Ecto neural progenitor cell (in vitro differentiated cells): ENCODE measurements at places on chromosomes 1 and 21.
A peak's percentile ranks its signal among the peaks of the same experiment; 100 is the strongest.

DNA sequence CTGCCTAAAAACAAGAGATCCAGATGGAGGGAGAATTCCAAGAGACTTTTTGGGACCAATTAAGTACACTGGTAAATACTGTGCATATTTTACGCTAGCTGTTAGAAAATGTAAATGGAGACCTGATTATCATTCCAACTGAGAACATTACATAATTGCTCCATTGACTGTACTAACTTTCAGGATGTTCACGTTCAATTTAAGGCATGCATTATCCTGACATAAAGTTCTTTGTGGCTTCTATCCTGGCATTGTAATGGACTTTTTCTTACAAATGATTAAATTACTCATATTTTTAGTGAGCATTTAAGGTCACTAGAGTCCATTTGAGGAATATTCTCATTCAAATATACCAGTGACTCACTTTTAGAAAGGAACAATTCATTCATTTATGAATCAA lies 883.3 kb upstream of the TMPRSS15 start:
- DNase-seq: no peak

GRCh38 chr1:162835157-162835899 lies 25.6 kb downstream of the CCDC190 start:
- DNase-seq: no peak

- DNase-seq: no peak
These were observed 7.1 kb upstream of the CLEC20A start for GRCh38 chr1:178503849-178504248.

DNA sequence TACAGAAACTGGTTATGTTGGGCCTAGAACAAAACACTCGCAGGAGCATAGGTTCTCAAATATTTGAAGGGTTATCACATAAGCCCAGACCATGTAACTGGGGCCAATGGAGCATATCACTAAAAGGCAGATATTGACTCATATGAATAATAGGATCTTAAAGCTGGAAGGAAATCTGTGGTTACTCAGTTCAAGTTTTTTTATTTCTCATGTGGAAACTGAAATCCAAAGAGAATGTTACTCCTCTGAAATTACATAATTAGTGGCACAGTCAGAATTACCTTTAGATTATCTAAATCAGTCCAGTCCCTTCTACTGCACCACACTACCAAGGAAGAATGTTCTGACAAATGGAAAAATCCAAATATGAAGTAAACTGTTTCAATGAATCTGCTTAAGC lies 12.0 kb downstream of the SLAMF8 start:
- DNase-seq: no peak

DNA sequence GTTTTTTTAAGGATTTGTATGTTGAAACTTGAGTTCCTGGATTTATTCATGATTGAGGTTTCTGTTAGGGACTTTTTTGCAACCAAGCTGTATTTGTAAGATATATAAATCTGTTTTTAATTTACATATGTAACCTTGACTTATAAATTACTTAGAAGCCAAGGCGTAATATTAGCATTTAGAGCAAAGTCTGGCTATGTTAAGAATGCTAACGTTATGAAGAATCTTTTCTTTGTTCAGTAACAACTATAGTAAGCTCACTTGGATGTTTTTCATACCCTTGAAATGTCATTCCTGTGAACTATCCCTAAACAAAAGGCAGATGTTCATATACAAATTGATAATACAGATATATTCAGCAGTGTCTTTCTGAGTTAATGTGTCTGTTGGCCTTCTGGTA lies 155.3 kb downstream of the MAGI3 start:
- no peak for DNase-seq

- no peak for DNase-seq
These were observed 41.9 kb upstream of the TIAM1 start for GRCh38 chr21:31386006-31386405.

GRCh38 chr21:36135391-36136102 lies 668 bp downstream of the CBR3 start:
- DNase-seq: peak; percentile 76

DNA sequence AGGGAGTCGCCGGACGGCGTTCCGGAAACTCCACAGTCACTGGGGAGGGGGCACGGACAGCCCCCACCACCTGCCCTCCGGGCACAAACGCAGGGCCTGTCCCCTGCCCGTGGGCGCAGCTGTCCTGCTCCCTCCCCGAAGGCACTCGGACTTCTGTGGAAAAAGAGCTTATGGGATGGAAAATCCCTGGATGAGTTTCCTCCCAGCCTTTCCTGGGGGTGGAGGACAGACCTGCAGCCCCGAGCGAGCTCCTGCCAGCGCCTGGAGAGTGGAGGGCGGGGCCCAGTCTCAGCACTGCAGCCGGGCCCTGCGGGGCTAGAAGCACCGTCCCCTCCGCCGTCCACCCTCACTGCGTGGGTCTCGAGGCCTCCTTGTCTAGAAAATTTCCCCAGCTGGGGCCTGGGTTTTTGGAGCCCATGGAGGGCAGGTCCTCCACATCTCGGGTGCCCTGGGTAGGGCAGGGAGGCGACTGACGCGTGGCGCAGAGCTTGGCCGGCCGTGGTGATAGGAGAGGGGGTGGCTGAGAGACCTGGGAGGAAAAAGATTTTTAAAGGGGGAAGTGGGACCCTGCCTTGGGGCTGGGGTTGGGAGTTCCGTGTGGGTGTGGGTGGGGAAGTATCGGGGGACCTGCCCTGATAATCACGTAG lies 6.4 kb upstream of the COL6A1 start:
- peak; percentile 66 for DNase-seq

GRCh38 chr1:16338961-16339360 lies 13.3 kb downstream of the FBXO42 start:
- DNase-seq: no peak

DNA sequence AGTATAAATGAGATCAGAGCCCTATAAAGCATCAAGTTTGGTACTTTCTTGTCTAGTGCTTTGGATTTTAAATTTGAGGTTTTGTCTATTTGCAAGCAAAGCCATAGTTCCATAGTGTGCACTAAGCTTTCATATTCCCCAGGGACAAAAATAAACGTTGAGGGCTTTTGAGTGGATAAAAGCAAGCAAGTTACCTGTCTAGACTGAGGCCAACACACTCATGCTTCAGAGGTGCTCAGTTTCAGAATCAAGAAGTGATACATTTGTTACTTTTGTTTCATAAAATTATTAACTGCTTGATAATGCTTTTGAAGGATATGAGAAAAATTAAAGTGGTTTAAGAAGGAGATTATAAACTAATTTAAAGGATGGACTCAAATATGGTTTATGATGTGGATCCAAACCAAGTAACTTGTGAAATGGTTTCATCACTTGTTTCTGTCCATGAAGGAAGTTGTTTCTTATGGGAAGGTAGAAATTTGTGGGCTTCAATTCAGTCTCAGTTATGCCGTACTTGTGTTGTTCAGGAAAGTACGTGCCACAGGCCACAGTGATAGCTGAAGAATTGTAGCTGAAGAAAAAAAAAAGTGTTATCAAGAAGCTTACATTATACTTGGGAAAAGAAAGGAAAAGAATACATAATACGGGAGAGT lies 71.2 kb downstream of the CHRM3 start:
- DNase-seq: no peak

- no peak for DNase-seq
These were observed 12.4 kb downstream of the PSEN2 start for GRCh38 chr1:226882631-226883409.

GRCh38 chr21:29359718-29360117 lies 61.0 kb downstream of the BACH1 start:
- no peak for DNase-seq

DNA sequence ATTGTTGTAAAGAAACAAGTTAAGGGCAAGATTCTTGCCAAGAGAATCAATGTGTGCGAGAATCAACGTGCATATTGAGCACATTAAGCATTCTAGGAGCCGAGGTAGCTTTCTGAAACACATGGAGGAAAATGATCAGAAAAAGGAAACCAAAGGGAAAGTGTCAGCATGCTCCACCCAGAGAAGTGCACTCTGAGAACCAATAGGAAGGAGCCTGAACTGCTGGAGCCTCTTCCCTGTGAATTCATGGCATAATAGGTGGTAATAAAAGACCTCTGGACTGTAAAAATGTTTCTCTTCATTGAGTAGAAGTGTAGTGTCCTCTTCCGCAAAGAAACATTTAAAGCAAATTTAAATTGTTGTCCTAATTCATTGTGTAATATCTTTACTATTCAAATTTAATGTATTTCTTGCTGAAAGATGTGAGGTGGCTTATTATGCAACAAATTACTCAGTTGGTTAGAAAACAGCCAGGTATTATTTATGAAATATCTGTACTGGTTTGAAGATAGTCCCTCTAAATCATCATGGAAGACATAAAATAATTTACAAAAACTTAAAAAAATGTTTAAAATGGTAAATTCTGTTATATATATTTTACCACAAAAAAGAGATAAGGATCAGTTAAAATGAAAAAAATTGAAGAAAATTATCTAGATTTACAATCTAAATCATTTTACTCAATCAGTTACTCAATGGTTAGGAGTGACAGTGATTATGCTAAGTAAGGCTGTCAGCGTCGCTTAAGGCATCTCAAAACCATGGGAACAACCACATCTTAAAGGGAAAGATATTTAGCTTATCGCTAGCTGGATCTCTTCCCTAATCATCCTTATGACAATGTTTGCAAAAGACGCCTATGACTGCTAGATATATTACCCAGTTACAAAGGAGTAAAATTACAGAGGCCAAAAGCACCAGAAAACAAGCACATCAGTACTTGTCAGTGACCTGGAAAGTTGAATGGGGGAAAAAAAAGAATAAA lies 31.3 kb downstream of the NVL start:
- no peak for DNase-seq

DNA sequence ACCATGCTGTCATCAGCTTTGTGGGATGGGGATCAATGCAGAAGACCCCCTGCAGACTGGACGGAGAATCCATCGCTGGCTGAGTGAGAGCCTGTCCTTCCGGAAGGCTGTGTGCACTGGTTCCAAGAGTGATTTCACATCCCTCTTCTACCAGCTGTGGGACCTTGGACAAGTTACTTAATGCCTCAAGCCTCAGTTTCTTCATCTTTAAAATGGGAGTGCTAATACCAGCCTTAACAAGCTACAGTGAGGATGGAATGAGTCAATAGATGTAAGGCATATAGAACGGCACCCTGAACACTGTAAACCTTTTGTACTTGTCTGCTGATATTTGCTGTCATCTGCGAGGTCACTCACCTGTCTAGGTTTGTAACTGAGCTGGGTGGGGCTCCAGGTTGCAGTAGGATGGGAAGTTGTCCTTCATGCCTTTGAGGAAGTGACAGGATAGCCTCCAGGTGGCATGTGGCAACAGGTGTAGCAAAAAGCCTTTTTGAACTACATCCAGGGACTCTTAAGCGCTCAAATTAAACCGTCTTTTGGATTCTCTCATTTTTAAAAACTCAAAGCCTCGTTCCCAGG lies 27.5 kb downstream of the TMEM51 start:
- no peak for DNase-seq

- no peak for DNase-seq
These were observed 321.7 kb downstream of the SEC16B start for GRCh38 chr1:177648138-177648537.

DNA sequence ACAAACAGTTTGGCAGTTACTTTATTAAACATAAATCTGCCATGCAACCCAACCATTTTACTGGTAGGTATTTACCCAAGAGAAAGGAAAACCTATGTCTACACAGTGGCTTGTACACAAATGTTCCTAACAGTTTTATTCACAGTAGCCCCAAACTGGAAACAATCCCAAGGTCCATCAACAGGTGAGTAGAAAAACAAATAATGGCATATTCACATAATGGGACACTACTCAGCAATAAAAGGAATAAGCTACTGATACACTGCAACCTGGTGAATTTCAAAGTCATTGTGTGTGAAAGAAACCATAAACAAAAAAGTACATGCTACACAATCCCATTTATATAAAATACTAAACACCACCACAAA lies 12.7 kb downstream of the KYAT3 start:
- DNase-seq: no peak

- peak; percentile 81 for DNase-seq
These were observed 66.6 kb downstream of the SYT2 start for GRCh38 chr1:202643397-202644218.
